Activated CD4-positive, alpha-beta T cell treated with anti-CD3 and anti-CD28 coated beads, Interleukin-2, Interleukin-6, amounts not matched to agents 100 ng/mL and 50 ng/mL, durations not matched to agents 16 hours and 8 hours (primary cell): ENCODE measurements at places on chromosomes 3 and 15.

- no peak for DNase-seq
These were observed 1.0 kb downstream of the LRRC3B start for GRCh38 chr3:26623419-26624208.

DNA sequence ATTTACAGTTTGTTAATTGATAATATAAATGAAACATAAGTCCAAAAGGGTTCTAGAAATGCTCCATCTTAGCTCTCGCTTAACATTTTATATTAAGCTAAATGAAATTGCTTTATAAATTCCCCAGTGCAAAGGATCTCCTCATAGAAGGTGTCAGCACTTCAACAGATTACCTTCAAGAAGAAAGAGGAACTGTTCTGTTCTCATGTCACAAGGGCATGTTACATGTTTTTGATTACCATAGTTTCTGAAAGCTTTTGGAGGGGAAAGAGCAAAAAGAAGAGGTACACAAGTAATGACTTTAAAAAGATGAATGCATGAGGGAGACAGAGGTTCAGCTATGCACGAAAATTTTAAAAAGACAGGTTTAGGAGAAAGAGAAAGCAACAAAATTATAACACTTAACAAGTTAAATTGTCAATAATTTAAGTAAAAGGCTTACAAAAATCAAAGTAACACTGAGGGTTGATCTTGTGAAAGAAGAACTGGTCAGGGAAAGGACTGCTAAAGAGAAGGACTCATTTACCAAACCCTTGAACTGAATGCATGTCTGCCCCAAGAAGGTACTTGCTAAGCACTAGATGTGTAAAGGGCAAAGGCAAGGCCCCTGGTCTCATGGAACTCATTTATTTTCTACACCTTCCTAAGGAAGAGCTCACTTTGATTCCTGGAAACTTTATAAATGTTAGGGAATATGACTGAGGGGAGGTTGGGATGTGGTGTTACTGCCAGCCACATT is 45.1 kb downstream of the CCDC191 start:
- no peak for DNase-seq

DNA sequence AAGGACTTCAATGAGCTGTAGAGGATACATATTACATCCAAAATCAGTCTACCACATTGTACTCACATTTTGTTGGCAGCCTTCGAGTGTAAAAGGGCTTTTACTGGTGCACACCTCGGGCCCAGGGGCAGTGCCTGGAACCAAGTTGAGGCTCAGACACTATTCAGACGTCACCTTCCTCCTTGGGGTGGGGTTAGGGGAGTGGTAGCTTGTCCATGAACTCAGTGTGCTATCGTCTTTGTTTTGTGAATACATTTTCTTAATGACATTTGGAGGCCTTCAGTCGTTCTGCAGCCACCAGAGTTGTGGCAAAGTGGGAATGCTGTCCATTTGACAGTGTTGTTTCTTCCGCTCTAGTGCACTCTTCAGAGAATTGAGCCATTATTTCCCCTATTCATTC is 114.2 kb downstream of the PGPEP1L start:
- DNase-seq: no peak

GRCh38 chr3:131053043-131053859 is 26.6 kb downstream of the NEK11 start:
- DNase-seq: no peak

GRCh38 chr3:126082362-126083137 is 1.4 kb downstream of the SLC41A3 start:
- DNase-seq: no peak

- DNase-seq: no peak
These were observed 2.9 kb upstream of the MKRN2 start for GRCh38 chr3:12553921-12554391.

- DNase-seq: no peak
These were observed 7.5 kb downstream of the CDC25A start for GRCh38 chr3:48180531-48181253.

GRCh38 chr3:113285226-113285625 is 73.9 kb downstream of the BOC start:
- DNase-seq: no peak

DNA sequence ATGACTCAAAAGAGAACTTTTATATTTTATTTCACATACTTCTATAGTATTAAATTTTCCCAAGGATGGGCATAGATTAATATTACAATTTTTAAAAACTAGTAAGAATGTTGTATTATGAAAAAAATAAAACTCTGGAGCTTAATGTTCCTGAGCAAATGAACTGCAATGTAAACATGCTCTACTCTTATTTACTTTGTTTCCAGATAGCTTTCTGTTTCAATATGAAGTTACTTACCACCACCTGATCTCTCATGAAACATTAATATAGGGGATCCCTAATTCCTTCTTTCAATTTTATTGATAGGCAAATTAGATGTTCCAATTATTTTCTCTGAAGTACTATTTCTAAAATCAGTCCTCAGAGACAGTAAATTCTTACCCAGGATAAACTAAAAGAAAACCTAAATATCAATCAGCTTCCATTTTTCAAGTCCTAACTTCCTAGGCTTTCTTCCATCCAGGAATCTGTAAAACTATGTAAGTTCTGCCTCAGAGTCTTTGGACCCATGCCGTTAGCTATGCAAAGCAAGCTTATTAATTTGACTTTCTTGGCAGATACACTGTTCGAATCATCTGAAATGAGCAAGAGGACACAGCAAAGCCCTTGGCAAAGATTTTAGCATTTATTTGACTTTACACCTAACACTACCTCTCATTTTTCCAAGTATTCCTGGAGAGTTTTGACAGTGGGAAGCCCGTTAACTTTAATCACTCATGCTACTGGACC is 93.2 kb downstream of the PLCH1 start:
- DNase-seq: no peak
